Ovary (tissue), 10 donors: ENCODE measurements at places on chromosomes 2 and 18. TPM values are rescaled to one million over a fixed set of nuclear protein-coding genes. Genes with fewer than 3 reads are reported as not detected.

IL18R1 gene
- polyA plus RNA-seq, result 1.5 TPM

AQP12B gene
- polyA plus RNA-seq, result not detected

IL36B gene
- not detected for polyA plus RNA-seq

ZRANB3 gene
- polyA plus RNA-seq, result 3.7 TPM

MOGAT1 gene
- not detected for polyA plus RNA-seq

EVX2 gene
- polyA plus RNA-seq, result not detected

PSMD1 gene
- 19.0 TPM for polyA plus RNA-seq

- H3K27me3 ChIP-seq, result no peaks in the 10 kb centered on the region
- no peak overlapping the region for H3K4me3 ChIP-seq
- DNase-seq, result no peak
- no peaks in the 10 kb centered on the region for H3K36me3 ChIP-seq
- no peak overlapping the region for H3K27ac ChIP-seq
- no peaks in the 10 kb centered on the region for H3K4me1 ChIP-seq
Measured at GRCh38 chr2:2271469-2271941, 59.6 kb downstream of the MYT1L start.

- no peaks in the 10 kb centered on the region for H3K27me3 ChIP-seq
- no peaks in the 10 kb centered on the region for H3K36me3 ChIP-seq
- no peak overlapping the region for H3K27ac ChIP-seq
- no peaks in the 10 kb centered on the region for H3K4me1 ChIP-seq
Measured at GRCh38 chr2:6412533-6413091, 453.1 kb downstream of the CMPK2 start.

- H3K27me3 ChIP-seq, result no peaks in the 10 kb centered on the region
- no peak overlapping the region for H3K4me3 ChIP-seq
- no peak for DNase-seq
- no peaks in the 10 kb centered on the region for H3K36me3 ChIP-seq
Measured at GRCh38 chr2:121707344-121707919, 29.2 kb downstream of the NIFK start.

GRCh38 chr18:23137097-23137635, 1.9 kb downstream of the CABLES1 start:
- DNase-seq, result no peak
- H3K27me3 ChIP-seq, result no peaks in the 10 kb centered on the region
- peaks cover 6% of the 10 kb centered on the region for H3K4me1 ChIP-seq
- H3K36me3 ChIP-seq, result no peaks in the 10 kb centered on the region
- H3K27ac ChIP-seq, result no peak overlapping the region

- H3K4me3 ChIP-seq, result no peak within 1 kb of the TSS
- DNase-seq, result no peak
- no peak within 1 kb of the TSS for H3K27ac ChIP-seq
- H3K4me1 ChIP-seq, result no peaks in the 10 kb centered on the region
- no peaks in the 10 kb centered on the region for H3K27me3 ChIP-seq
- no peaks in the 10 kb centered on the region for H3K36me3 ChIP-seq
Measured at GRCh38 chr2:232455426-232456255, at the start of gene ALPI. Gene ALPI (plus strand): TSS chr2:232456153. CDS start chr2:232456200, 47 bp downstream.

- H3K27me3 ChIP-seq, result no peaks in the 10 kb centered on the region
- H3K27ac ChIP-seq, result no peak overlapping the region
- DNase-seq, result no peak
- H3K36me3 ChIP-seq, result no peaks in the 10 kb centered on the region
- H3K4me3 ChIP-seq, result no peak overlapping the region
Measured at GRCh38 chr2:72743481-72743880, 82.4 kb downstream of the EXOC6B start.

GRCh38 chr2:28751956-28752630, 463 bp downstream of the PPP1CB start:
- no peaks in the 10 kb centered on the region for H3K27me3 ChIP-seq
- peak overlapping the region; percentile 98 for H3K27ac ChIP-seq
- peaks cover 4% of the 10 kb centered on the region for H3K4me1 ChIP-seq
